ENCODE measurements at places on chromosomes 11 and 22.

- no peak for DNase-seq
These were observed 541.9 kb downstream of the TBC1D22A start for GRCh38 chr22:47304191-47304831.

- DNase-seq = no peak
These were observed 23.9 kb upstream of the NECTIN1 start for GRCh38 chr11:119752946-119753345.

GRCh38 chr22:34866495-34867131 is 199.3 kb upstream of the ISX start:
- no peak for DNase-seq

GRCh38 chr22:35051013-35051535 is 14.9 kb upstream of the ISX start:
- no peak for DNase-seq

GRCh38 chr11:132211479-132211878 is 841.1 kb downstream of the NTM start:
- no peak for DNase-seq

DNA sequence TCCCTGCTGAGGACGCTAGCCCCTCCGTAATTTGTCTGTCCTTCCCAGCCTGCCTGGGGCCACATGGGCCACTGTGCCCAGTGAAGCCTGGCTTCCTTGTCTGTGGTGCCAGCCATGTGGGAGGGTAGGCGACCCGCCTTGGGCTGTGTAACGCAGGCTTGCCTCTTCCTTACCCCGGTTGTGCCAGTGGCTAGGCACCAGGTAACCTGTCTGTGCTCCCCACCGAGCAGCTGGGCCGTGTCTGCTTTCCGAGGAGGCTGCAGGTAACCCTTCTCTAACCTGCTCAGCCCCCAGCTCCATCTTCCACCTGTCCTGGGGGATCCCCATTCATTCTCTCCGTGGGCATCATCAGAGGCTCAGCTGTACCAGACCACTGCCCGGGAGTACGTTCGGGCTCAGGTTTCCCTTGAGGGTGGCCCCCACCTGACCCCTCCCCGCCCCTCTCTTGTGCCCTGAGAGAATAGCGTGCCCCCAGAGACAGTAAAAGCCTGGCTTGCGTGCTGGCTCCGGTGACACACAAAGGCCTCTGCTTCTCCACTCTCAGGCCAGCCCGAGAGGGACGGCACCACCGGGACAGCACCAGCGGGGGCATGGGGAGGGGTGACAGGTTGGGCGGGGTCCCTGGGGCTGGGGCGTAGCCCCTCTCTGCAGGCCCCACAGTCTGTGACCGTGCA is 79.1 kb downstream of the CDKN1C start:
- peak; percentile 11 for DNase-seq

DNA sequence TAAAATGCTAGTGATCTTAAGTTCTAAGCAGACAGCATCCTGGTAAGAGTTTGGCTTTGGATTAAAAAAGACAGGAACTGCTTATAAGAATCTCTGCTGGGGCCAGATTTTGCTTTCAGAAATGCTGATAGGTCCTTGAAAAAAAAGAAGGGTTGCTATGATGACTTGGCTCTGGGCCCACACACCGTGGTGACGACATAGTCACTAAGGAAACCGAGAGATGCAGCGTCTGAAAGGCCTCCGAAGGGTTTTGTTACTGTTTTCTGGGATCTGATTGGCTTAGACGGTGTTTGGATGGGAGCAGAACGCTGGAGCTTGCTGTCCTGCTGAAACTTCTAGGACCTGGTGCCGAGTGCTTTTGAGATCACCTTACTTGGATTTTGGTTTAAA is 8.4 kb downstream of the FAM118A start:
- DNase-seq = peak; percentile 72

DNA sequence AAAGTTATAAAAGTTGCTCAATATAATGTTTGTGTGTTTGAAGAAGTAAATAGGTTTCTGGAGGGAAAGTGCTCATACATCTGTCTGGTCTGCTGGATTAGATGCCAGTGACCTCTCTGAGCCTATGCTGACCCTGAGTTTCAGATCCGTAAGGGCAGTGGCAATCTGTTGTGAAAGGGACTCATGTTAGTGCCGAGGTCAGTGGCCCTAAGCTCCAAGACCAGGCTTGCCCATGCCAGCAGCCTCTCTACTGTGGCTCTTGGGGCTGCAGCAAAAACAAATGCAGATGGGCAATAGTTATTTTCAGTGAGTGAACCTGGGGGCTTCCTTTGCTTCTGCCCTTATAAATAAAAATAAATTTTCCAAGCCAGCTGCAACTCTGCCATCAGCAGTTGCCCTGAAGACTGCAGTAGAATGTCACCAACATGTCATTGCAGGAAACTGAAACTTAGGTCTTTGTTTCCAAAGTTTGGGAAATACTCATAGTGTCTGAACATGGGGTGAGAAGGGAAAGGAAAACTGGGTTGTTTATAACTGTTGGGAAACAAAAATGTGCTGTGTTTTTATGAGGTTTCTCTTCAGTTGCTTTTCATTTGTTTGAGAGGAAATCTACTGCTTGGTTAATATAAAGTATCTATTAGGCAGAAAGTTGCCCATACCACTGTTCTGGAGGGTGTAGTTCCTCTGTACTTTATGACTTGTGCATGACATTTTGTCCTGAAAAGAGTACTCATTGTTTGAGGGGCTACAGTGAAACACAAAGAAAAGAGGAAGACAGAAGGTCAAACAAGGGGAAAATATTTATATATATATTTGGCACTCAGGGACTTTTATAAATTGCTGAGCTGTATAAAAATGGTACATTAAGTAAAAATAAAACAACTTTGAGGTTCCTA is 9.5 kb upstream of the MS4A4E start:
- no peak for DNase-seq

DNA sequence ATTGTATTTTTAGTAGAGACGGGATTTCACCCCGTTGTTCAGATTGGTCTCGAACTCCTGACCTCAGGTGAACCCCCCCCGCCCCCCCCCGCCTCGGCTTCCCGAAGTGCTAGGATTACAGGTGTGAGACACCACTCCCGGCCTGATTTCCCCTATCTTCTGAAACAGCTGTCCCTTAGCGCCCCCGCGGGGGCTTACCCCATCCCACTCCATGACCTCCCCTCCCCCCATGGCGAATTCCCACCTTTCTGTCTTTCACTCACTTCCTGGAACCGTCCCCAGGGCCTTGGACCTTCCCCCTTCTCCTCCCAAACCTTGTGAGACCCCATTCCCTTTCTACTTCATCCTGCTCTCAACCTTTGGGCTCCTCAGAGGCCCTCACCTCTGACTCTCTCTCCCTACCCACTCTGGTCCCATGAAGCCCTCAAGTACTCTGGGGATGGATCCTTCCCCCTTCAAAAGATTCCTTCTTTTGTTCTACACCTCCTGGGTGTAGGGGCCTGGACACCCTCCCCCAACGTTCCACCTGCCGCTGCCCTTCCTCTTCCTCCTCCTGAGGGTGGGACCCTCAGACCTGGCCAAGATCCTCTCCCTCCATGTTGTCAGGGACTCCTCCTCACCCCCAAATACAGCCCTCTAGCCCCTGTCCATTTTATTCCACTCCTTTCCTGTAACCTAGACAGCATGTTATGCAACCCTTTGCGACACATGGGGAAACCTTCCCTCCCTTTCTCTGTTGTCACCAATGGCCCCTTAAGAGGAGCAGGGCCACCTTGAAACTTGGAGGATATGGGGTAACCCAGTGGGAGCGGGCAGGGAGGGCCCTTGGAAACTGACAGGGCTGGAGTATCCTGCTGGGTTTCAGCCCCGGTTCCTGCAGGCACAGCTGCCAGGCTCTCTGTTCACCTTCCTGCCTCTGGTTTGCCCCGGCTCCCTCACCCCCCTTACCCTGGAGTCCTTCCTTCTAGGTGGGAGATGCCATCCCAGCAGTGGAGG is 1.1 kb downstream of the PRDX5 start:
- DNase-seq = no peak

GRCh38 chr11:79088967-79089366 is 351.9 kb downstream of the TENM4 start:
- no peak for DNase-seq

DNA sequence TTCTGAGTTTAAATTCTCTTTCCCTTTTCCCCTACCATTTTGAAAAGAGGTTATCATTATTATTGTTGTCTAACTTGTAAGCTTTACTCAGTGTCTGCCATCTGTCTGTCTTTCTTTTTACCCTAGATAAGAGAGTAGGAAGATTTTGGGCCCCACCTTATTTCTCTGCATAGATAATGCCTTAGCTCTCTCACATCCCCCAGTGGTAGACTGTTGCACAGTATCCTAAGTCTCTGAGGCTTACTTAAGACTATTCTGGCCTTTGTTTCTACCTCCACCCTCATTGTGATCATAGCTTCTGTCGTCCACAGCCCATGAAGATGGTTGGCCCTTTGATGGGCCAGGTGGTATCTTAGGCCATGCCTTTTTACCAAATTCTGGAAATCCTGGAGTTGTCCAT is 3.6 kb upstream of the OR51L1 start:
- DNase-seq = no peak

- DNase-seq = no peak
These were observed 60.4 kb downstream of the SFI1 start for GRCh38 chr22:31556627-31557203.

GRCh38 chr22:29157759-29158535 is 47.7 kb upstream of the EMID1 start:
- DNase-seq = no peak

DNA sequence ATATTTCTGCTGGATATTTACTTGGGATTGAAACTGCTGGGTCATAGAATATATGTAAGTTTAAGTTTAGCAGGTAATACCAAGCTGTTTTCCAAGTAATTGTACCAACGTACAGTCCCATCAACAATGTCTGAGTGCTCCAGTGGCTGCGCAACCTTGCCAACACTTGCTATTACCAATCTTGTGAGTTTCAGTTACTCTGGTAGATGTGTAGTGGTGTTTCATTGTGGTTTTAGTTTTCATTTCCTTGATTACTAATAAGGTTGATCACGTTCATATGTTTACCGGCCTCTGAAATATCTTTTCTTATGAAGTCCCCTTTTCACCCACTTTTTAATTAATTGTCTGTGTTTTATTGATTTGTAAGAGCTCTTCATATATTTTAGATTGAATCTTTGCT is 370.6 kb upstream of the CADM1 start:
- DNase-seq = no peak

- DNase-seq = no peak
These were observed 53.3 kb upstream of the ARFGAP3 start for GRCh38 chr22:42910221-42910942.

- no peak for DNase-seq
These were observed 16.8 kb downstream of the CD5 start for GRCh38 chr11:61119055-61119454.

DNA sequence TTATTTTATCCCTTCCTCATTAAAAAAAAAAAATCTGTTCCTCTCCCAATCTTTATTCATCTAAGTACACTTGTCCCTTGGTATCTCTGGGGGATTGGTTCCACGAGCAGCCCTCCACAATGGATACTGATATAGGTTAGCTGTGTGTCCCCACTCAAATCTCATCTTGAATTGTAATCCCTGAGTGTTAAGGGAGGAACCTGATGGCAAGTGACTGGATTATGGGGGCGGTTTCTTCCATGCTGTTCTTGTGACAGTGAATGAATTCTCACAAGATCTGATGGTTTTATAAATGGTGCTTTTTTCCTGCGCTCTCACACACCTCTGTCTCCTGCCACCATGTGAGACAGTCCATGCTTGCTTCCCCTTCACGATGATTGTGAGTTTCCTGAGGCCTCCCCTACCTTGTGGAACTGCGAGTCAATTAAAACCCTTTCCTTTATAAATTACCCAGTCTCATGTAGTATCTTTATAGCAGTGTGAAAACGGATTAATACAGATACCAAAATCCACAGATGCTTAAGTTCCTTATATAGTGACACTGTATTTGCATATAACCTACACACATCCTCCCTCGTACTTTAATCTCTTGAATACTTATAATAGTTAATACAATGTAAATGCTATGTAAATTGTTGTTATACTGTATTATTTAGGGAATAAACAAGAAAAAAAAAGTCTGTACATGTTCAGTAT is 62.0 kb downstream of the PACS1 start:
- no peak for DNase-seq

- no peak for DNase-seq
These were observed 2.4 kb upstream of the RANGAP1 start for GRCh38 chr22:41288245-41288946.

DNA sequence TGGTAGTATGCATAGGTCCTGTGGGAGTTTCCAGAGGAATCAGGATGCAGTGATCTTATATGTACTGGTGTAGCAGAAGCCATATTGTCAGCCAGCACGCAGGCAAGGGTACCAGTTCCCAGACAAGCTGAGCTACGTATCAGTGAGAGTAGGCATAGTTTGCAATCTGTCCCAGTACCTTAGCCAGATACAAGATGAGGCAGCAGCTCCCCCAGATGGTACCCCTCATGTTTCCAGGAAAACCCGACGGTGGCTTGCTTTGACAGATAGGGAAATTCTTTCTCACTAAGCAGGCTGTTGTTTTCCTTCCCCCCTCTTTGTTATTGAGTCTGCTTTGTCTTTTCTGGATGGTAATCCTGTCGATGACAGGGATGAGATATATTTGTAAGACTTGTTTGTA is 109.7 kb upstream of the RRM1 start:
- no peak for DNase-seq

DNA sequence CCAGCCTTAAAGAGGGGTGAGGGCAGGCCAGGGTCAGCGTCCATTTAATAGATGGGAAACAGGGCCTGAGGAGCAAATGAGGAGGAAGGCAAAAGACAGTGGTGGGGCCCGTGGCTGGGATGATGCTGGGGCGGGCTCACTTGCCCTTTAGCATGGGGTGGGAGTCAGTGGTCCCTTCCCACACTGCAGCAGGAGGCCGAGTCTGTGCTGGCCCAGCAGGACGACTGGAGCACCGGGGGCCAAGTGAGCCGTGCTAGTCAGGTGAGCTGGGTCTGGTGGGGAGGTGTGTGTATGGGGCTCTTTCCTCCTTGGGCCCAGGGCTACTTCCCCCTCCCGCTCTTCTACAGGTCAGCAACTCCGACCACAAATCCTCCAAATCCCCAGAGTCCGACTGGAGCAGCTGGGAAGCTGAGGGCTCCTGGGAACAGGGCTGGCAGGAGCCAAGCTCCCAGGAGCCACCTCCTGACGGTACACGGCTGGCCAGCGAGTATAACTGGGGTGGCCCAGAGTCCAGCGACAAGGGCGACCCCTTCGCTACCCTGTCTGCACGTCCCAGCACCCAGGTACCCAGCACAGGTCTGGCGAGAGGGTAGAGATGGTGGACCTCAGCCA is 12.8 kb downstream of the SCYL1 start:
- no peak for DNase-seq

DNA sequence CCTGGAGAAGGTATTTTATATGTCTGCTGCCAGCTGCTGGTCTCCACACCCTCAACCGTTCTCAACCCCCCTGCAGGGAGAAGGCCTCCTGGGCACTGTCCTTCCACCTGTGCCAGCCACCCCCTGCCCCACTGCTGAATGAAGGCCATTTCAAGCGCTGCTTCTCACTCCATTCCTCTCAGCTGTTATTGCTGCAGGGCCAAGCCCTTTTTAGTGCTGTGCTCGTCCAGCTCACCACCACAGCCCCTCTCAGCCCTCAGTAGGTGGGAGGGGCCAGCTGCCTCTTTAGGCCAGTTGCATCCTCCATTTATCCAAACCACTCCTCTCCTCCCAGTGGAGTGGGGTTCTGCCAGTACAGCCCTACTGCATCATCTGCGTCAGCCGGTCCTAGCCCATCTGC is 1.8 kb upstream of the WBP2NL start:
- no peak for DNase-seq
